ENCODE measurements at places on chromosomes 2 and 18.
A peak's percentile ranks its signal among the peaks of the same experiment; 100 is the strongest.

DNA sequence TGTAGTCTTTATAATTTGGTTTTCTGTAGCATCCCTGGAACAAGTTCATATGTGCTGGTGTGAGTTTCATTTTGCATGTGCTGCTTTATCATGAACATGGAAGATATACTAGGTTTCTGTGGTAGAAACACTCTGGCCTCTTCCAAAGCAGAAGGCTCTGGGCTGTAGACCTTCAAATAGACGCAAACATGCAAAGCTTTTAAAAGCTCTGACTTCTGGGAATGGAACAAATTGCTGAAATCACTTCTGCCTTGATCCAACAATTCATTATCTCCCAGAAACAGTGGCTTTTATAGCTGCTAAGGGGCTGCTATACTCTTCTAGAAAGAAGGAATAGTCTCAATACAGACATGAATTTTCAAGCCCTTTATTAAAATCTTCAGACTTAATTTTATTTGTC is 382.2 kb downstream of the LRP1B start:
- DNase-seq: no peak

GRCh38 chr2:11337909-11338308 is 6.5 kb downstream of the ROCK2 start:
- no peak for DNase-seq

- DNase-seq: no peak
Measured at GRCh38 chr2:218332920-218333645, 23.6 kb upstream of the CATIP start.

- no peak for DNase-seq
Measured at GRCh38 chr18:27942706-27943105, 234.2 kb downstream of the CDH2 start.

DNA sequence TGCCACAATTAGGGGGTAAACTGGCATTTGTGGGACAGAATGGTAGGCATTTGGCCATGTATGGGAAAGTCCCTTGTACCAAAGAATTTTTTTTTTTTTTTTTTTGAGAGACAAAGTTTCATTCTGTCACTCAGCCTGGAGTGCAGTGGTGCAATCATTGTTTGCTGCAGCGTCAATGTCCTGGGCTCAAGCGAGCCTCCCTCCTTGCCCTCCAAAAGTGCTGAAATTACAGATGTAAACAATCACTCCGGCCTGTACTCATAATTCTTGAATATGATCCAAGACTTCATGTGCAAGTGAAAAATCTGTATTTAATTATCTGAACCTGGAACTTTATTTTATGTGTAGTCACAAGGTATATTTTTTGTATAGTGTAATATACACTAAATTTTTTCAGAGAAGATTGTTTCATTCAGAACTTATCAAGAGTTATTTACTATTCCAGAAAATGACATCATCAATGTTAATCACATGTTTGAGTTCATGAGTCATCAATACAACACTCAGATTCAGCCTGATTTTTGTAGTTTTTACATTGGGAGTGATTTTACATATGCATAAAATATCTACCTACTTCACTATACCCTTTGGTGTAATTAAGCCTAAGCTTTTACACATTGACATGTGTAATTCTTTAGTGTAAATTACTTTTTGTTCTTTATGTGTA is 138.7 kb upstream of the L3MBTL4 start:
- no peak for DNase-seq

DNA sequence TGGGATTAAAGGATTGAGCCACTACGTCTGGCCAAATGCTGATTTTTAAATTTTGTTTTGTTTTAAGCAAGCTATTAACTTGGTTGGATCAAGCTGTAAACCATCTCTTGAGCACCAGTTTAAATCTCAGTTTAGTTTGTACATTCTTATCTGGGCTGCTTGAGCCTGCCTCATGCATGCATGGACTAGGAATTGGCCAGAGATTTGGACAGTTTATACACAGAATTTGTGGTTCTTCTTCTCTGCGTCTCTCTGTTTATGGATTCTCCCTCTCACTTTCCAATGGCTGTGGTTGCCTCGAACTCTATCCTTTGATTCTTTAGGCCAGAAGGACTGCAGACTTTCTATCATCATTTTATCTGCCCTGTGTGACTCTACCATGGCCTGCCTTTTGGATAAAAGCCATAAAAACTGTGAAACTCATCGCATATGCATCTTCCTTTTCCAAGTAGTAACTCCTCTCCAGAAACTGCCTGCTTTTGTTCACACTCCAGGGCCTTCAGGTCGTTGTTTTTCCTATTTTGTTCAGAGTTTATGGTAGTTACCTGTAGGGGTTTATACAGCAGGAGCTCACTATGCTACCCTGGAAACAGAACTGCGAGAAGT is 32.5 kb upstream of the PLB1 start:
- no peak for DNase-seq

- no peak for DNase-seq
Measured at GRCh38 chr2:15756882-15757819, 165.5 kb downstream of the DDX1 start.

DNA sequence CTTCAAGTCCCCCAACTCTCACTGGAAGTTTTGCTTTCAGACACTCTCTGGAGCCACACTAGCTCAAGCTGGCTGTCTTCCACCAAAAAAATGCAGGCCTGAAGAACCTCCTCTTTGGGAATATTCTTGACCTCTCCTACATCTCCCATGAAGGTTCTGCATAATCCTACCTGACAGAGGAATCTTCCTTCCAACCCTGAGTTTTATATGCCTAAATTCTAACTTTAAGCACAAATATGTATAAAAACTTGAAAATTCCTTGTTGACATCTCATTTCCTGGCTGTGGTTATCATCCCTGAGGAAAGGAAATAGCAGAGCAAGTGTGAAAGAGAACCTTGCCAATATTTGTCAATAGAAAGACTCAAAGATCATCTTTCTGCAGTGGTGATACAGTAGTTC is 249.0 kb downstream of the LPIN1 start:
- DNase-seq: no peak

DNA sequence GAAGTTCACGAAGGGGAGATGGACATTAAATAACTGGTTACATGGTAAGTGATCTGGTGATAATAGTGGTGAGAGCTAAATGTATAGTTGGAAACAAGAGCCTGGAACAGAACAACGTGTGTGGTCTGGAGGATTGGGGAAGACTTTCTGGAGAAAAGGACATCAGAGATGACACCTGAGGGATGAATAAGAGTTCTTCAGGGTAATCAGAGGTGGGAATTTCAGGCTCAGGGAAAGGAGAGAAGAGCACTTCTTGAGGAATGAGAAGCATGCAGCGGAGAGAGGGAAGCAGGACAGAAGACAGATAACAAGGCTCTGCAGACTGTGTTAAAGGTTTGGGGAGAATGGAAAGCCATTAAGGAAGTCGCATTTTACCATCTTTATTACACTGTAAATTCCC is 450.7 kb downstream of the TNS1 start:
- DNase-seq: no peak

- no peak for DNase-seq
Measured at GRCh38 chr2:12807907-12808810, 91.4 kb downstream of the TRIB2 start.

DNA sequence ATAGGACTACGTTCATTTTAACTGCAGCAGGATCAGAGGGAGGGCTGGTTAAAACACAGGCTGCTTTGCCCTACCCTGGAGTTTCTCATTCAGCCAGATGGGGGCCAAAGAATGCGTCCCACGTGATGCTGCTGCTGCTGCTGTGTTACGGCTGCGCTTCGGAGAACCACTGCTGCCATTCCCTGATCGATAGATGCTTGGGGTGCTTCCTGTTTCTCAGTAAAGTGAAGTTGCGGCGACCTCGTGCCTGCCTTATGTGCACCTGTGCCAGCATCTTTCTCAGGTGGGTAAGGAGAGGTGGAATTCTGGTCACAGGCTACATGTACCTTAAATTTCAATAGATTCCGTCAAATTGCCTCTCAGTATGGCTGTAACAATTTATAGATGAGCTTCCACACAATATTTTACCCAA is 24.7 kb upstream of the TOGARAM2 start:
- DNase-seq: peak; percentile 18

DNA sequence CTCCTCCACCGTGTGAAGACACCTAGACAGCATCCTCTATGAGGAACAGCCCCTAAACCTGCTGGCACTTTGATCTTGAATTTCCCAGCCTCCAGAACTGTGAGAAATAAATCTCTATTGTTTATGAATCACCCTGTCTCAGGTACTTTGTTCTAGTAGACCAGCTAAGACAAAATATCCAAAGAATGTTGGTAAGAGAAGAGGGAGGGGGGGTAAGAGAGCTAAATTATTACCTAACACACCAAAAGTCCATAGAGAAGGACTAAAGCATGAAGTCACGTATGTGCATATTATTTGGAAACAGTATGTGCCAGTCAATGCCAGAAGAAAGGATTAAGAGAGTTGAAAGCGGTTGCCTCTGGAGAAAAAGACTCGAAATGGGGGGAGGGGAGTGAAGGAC is 211.0 kb downstream of the SP3 start:
- no peak for DNase-seq

DNA sequence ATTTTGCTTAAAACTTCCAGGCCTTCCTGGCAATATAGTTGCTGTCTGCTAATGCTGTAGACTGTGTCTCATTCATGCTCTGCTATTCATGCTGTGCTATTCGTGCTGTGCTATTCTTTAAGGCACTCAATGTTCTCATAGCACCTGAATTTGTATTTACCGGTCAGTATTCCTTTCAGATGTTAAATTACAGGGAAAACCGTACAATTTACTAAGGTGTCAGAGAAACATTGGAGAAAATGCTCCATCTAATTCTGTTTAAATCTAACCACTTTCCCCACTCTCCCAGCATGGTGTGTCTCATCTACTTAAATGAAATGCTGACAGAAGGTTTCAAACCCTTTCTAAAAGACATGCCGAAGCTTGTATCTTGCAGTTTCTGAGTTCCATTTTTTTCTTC is 25.0 kb downstream of the FAM171B start:
- no peak for DNase-seq

DNA sequence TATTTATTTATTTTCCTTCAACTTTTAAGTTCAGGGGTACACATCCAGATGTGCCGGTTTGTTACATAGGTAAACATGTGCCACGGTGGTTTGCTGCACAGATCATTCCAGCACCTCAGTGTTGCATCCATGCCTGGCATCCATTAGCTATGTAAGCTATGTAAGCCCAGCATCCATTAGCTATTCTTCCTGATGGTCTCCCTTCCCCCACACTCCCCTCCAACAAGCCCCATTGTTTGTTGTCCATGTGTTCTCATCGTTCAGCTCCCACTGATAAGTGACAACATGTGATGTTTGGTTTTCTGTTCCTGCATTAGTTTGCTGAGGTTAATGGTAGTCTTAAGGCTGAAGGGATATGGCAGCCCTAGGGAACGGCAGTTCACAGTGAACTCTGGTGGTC is 203.4 kb downstream of the CTNNA2 start:
- DNase-seq: no peak

DNA sequence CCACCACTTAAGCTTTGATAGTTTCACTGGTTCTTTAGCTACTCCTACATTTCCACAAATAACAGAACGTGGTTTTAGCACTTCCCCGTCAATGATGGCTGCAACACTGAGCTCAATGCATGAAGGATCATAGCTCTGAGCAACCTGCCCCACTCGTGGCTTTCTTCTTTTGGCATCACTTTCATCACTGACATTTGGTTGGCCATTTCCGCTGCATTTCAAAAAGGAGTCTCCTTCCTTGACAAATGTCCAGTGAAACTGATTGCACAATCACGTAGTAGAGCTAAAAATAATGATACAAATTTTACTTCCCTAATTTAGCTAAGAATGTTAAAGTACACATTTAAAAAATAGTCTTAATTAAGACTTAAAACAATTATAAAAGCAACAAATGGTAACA is 205.2 kb upstream of the HDAC4 start:
- no peak for DNase-seq

GRCh38 chr2:128345436-128346165 is 26.9 kb upstream of the HS6ST1 start:
- no peak for DNase-seq

- DNase-seq: no peak
Measured at GRCh38 chr2:133253793-133254192, 314.5 kb downstream of the NCKAP5 start.

GRCh38 chr2:168169097-168169745 is 78.2 kb downstream of the STK39 start:
- DNase-seq: no peak

DNA sequence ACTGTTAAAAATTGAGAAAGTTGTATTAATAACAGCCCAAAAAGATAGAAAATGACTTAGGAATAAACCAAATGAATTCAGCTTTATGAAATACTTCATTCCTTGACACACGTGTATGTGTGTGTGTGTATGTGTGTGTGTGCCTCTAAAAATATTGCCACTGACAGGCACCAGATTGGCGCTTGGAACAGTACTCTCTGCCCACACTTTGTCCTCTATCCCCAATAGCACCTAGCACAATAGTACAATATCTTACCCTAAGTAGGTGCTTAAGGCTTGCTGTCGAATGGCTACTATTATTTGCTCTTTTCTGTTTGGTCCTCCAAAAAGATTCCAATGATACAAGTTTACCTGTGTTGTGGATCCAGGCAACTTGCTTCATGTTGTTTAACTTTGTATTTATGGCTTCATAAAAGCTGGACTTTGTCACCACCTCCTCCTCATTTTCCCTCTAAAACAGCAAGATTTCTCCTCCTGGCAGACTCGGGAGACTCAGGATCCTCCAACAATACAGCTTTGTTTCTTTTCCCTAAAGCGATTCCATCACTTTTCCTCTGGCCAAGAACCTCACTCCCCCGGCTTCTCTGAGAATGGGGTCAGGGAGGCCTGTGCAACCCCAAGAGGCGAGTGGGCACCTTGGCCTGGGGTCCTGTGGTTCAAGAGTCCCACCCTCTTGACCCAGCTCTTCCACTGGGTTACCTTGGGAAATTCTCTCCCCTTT is 43.3 kb upstream of the LCLAT1 start:
- no peak for DNase-seq

DNA sequence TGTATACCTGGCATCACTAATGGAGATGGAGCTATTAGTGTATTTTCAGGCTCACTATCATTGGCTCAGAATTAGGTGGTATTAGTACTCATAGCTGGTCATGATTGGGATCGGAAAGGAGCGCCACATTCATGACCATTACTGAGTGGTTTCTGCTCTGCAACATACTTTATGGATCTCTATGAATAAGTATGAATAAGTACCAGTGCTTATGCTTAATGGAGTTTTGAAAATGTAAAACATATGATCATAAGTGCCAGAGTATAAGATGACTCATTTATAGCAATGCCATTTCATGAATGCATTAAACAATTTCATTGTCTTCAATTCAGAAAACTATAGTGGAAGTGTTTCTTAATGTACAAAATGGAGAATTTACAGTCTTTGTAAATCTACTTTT is 156.7 kb downstream of the GALNT3 start:
- no peak for DNase-seq

- DNase-seq: no peak
Measured at GRCh38 chr18:74733598-74733997, 135.9 kb downstream of the ZNF407 start.
